Kidney (tissue), 22 donors: ENCODE measurements at places on chromosomes 12 and 14.

DNA sequence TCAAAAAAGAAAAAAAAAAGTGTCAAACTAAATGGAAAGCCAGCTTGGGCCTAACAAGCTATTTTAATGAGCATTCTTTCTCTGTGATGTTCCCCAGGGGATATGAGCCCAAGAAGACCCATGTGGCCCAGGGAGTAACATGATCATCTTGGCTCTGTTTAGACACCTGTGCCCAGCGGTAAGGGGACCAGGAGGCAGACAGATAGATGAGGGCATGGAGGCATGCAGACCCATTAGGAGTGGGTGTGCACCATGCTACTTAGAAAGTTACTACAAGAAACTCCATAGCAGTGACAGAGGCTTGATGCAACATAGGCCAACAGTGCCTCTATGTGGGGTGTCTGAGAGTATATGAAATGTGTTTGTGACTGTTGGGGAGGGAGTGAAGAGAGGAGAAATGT, 3.1 kb upstream of the CREBL2 start:
- peak; percentile 44 for DNase-seq

DNA sequence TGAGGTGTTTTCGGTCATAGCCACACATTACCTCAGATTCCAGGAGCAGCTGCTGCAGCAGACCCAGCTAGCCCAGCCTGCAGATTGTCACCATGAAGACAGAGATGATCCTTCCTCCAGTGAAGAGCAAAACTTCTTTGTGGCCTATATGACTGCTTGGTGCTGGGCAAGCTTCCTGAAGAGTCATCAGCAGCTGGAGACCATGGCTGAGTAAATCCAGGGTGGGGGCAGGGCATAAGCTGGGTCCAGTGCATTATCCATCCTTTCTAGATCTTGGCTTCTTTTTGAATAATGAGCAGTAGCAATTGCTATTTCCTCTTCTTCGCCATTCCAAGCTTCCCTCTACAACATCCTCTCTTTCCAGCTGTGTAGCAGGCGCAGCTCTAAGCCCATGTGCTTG, 373.1 kb upstream of the DDHD1 start:
- no peak for DNase-seq

DNA sequence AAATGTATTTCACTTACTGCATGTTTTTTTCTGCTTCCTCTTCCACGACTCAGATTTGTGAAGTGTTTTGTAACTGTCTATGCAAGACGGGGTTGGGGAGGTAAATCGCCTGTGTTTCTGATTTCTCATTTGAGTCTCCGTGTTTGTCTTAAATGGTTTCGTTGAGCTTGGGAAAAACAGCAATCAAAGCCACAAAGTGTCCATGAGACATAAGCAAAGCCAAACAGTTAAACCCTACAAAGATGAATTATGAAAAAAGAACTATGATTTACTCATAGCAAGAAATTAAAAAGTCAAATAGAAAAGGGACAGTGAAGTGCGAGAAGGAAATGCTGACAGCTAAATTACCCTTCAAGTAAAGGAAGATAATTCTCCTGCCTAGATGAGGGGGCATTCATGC, 164.3 kb upstream of the TMPO start:
- DNase-seq, result no peak

DNA sequence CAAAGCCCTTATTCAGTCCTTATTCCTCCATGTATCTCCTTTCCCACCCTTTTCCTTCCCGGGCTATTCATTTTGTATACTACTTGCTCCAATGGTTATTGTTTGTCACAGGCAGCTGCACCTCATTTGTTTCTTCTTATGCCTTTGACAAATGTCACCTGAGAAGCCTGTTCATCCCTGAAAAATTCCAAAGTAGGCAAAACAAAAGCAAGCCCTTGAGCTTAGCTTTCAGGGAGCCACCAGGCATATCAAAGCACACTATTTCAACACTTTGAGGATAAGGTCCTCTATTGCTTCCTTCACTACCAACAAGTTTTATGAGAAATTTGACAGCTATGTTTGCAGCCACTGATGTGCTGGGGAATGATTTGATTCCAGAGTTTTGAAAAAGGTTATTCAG, 738.7 kb upstream of the LMO3 start:
- no peak for DNase-seq

GRCh38 chr14:65366802-65367565, 45.5 kb upstream of the FUT8 start:
- DNase-seq, result no peak

DNA sequence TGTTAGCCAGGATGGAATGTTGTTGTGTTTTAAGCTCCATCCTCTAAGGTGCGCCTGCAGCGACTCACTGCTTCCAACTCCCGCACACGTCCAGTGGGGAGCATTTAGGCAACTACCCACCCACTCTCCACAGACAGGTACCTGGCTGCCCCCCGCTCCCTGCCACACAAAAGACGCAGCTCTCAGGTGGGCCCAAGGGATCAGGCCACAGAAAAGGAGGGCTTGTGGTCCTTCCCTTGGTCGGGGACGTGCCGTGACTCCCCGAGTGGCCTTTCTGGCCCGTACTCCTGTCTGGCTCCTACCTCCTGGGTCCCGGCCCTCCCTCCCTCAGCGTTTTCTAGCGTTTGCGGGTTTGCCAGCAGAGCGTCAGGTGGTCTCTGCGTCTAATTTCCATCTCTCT, 16.2 kb downstream of the TEDC1 start:
- DNase-seq, result peak; percentile 52

DNA sequence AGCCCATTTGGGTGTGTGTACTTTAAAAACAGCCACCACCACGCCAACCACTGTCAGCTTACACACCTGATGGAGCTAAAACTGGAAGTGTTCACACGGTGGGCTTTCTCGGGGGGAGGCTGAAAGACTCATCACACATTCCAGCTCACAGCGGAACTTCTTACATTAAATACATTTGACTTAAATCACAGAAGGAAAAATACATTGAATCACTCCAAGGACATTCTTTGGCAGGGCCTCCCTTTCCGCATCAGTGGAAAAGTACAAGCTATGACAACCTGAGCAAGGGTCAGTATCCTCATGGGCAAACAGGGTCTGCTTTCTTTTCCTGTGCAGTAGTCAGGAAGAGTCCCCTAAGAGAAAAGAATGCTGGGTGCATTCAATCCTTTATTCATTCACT, 31.0 kb upstream of the TC2N start:
- no peak for DNase-seq

DNA sequence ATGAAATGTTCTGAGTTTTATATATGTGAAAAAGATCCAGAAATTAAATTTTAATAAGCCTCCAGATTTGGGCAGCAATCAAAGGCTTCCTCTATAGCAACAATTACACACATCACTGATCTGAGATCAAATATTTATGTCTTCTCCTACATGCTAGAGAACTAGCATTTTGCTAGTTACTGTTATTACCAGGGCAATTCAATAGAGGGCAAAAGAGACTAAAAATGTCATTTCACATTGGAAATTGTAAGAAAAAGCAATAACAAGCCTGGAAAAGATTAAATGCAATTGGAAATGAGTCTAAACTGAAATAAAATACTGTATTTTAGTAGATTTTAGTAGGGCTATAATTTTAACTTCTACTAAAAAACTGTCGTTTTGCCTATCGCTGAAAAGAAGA, 32.6 kb upstream of the ANO6 start:
- DNase-seq, result no peak

DNA sequence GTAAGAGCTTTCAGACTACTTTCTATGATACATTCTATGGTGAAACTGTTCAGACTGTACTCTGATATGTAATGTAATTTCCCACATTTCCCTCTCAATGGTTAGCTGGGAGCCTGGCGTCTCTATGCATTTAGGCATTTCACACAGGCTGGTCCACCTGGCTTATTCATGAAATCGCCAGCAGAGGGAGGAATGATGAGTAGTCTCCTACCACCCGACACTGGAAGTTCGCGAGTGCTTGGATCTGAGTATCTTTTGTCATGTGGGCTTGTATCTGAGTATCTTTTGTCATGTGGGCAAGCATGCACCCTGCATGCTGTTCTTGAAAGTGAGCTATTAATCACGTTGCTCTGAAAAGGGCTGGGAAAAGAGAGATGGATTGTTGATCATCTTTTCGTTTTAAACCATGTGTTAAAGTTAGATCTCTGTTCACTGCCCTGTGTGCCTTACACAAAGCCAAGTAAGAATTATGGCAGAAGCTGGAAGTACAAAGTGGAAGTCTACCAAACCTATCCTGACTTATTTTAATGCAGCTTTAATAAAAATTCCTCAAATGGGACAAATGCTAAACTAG, 235.0 kb downstream of the ATP23 start:
- no peak for DNase-seq

- no peak for DNase-seq
Measured at GRCh38 chr14:84312551-84312950, 1217.4 kb upstream of the FLRT2 start.

GRCh38 chr14:70137788-70138187, 51.0 kb downstream of the SLC8A3 start:
- DNase-seq, result no peak

GRCh38 chr14:23641915-23642588, 5.9 kb downstream of the DHRS2 start:
- no peak for DNase-seq

GRCh38 chr14:20667957-20668356, 16.4 kb upstream of the RNASE4 start:
- no peak for DNase-seq

DNA sequence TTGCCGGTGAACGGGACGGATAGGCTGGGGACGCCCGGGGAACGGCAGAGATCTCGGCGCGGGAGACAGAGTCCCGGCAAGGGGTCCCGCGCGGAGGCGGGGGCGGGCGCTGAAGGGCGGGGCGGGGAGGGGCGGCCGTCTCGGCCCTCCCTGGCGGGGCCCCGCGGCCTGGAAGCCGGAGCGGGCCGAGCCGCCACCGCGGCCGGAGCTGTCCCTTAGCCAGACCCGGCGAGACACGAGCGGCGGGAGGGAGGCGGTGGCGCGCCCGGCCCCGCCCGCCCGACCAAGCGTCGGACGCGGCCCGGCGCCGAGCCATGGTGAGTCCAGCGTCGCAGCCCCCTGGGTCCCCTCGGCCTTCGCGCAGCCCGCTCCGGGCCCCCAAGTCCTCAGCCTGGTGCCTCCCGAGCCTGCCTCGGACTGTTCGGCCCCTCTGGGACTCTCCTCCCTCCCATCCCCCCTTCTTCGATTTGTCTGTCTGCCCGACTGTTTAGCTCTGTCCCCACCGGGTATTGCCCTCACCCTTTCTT, at the start of gene ARHGEF40:
TSS of gene ARHGEF40 (plus strand) at position 222 of the 527 bp plus-strand sequence. CDS start at position 315, 93 bp downstream.
- no peak for DNase-seq

- DNase-seq, result no peak
Measured at GRCh38 chr14:104700747-104701217, 11.4 kb downstream of the INF2 start.

DNA sequence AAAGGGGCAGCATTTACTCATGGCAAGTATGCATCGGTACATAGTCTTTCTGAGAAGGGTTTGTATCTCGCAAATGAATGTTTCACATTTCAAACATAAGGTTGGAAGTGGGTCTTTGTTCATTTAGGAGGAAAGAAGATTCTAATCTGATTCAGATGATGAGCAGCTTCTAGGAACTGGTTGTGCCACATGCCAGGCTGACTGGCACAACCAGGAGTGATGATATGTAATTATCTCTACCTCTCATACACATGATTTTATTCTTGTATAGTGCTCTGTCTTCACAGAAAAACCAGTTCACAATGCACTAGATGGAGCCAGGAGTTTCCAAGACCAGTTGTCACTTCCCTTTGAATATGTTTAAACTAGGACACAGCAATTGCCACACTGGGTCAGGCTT, 13.7 kb upstream of the BEST3 start:
- DNase-seq, result no peak

DNA sequence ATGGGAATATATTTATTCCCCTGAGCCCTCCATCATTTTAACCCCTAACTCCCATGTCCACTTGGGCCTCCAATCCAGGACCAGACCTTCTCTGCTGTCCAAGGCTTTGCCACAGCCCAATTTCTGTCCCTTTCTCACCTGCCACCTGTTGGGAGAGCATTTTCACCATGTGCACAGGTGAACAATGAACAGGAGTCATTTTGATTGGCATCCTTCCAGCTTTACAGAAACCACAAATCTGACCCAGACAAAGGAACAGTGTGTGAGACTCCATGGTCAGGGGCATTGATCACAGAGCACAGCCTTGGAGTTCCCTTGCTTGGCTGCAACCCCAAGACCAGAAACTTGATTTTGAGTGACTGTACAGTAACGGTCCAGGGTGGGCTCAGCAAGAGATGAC, 91.9 kb downstream of the CRACR2A start:
- no peak for DNase-seq

- DNase-seq, result no peak
Measured at GRCh38 chr12:88931598-88931997, 351.3 kb upstream of the KITLG start.

DNA sequence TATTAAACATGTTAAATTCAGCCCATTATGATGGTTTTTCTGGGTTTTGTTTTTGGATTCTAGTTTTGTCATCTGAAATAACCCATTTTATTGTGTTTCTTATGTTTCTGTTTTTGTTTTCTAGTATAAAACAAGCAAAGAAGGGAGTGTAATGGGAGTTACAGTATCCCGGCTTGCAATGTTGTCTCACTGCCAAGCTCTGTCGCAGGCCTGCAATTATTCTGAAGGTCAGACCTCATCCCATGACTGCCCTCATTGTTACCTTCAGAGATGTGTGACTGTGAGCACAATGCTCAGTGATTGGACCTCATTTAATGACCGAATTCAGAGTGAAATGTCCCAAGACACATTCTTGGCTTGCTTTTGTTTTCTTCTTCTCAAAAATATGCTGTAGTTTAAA, 73.0 kb upstream of the ATF1 start:
- DNase-seq, result no peak

DNA sequence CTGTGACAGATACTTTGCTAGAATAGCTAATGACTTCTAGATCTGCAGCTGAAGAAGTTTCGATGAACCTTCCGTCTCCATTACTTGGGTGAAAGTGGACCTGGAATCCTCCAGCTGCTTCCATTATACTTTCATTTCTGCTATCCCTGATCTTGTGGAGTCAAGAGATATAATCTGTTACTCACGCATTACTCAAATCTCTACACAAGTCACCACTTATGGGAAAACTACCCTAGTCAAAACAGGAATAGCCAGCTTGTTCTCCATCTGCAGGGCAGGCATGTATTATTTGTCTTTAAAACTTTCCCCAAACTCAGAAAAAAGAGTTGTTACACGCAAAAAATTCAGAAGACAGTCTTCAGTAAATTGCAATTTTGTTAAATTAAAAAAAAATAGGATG, 2.8 kb upstream of the KTN1 start:
- DNase-seq, result no peak
